ENCODE measurements at places on chromosomes 6 and 20. TPM values are rescaled to one million over a fixed set of nuclear protein-coding genes. Genes with fewer than 3 reads are reported as not detected.
A peak's percentile ranks its signal among the peaks of the same experiment; 100 is the strongest.

DNA sequence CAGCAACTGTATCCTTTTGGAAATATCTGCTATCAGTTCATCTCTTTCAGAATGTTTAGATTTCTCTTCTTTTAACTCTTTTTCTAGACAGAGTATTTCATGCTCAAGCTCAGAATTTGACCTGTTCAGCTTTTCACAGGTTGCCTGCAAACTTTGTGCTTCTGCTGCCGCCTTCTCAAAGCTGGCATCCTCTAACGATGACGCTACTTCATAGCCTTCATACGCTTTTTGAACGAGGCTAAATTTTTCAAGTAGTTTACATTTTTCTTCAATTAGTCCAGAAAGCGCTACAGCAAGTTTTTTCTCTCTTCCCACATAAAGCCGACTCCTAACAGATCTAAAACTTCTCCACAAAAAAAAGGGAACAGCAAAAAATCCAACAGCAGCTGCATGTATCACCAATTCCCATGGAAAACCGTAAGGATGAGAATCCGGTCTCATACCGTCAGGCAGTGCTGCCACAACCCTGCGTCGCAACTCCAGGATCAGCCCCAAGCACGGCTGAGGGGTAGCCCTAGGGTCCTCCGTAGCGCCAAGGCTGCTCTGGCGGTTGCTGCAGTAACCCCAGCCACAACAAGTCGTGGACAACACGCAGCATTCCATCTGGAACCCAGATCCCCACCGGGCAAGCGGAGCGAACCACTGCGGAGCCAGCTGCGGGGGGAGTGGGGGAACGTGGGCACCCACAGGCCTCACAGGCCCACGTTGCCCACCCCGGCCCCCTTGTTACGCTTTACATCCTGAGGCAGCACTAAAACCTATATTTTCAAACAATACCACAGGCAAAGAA is 30.6 kb downstream of the DACT2 start:
- no peaks in the 10 kb centered on the region for H3K4me1 ChIP-seq
- H3K27ac ChIP-seq = no peak overlapping the region
- DNase-seq = no peak
- no peaks in the 10 kb centered on the region for H3K36me3 ChIP-seq
- H3K4me3 ChIP-seq = no peak overlapping the region
- no peaks in the 10 kb centered on the region for H3K27me3 ChIP-seq

DNA sequence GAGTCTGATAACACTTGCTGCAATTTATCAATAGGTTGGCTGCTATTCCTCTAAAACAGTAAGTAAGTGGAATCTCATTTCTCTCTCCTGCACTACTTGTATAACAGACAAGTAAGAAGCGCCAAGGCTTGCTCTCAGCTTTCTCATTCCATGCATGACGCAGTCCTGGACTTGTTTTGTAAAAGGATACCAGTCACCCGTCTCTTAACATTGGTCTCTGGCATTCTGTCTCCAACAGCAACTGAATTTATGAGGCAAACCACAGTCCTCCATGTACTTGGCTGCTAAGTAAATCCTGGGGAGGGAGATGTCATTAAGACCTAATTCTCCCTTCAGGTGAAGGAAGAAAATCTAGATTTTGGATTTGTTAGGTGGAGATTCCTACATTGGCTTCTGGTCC is 115.4 kb downstream of the OPN5 start:
- no peaks in the 10 kb centered on the region for H3K27me3 ChIP-seq
- no peaks in the 10 kb centered on the region for H3K36me3 ChIP-seq
- no peak overlapping the region for H3K27ac ChIP-seq
- peak; percentile 37 for DNase-seq
- no peaks in the 10 kb centered on the region for H3K4me1 ChIP-seq
- H3K4me3 ChIP-seq = no peak overlapping the region

The CLPSL2 gene
- total RNA-seq = not detected

DNA sequence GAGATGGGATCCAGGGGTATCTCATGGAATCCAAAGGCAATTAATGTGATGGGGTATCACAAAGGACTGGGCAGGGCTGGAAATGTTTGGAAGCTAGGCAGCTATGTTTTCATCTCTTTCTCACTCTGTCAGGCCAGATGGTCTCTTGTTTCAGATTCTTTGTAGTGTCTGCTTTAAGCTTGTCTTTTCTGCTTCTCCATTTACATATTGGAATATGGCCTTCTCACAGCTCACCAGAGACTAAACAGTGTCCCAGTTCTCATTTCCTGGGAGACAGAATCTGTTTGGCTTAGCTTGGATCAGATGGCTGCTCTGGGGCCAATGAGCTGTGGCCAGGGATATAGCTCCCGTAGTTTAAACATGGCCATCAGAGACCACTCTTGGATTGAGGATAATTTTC is 78.9 kb downstream of the SLC35F1 start:
- no peaks in the 10 kb centered on the region for H3K27me3 ChIP-seq
- no peak for DNase-seq
- no peak overlapping the region for H3K27ac ChIP-seq
- no peaks in the 10 kb centered on the region for H3K36me3 ChIP-seq

- no peaks in the 10 kb centered on the region for H3K36me3 ChIP-seq
- no peak within 1 kb of the TSS for H3K4me3 ChIP-seq
- DNase-seq = no peak
- H3K27me3 ChIP-seq = peaks cover 68% of the 10 kb centered on the region
- no peaks in the 10 kb centered on the region for H3K4me1 ChIP-seq
Observed at GRCh38 chr20:57266291-57267157, at the start of gene BMP7. Gene BMP7, minus strand, starts transcription at chr20:57266641. Its CDS starts 519 bp downstream, at chr20:57266122.

- H3K36me3 ChIP-seq = no peaks in the 10 kb centered on the region
- H3K27me3 ChIP-seq = no peaks in the 10 kb centered on the region
- peak overlapping the region; percentile 91 for H3K4me3 ChIP-seq
Observed at GRCh38 chr20:33995053-33995831, 1.5 kb downstream of the RALY start.

GRCh38 chr6:145507239-145507638 is 228.1 kb downstream of the EPM2A start:
- no peaks in the 10 kb centered on the region for H3K36me3 ChIP-seq
- no peak overlapping the region for H3K4me3 ChIP-seq
- DNase-seq = no peak
- H3K27ac ChIP-seq = no peak overlapping the region

GRCh38 chr6:144140867-144141266 is 9.4 kb upstream of the STX11 start:
- H3K36me3 ChIP-seq = no peaks in the 10 kb centered on the region
- H3K4me3 ChIP-seq = no peak overlapping the region
- no peak overlapping the region for H3K27ac ChIP-seq
- H3K27me3 ChIP-seq = no peaks in the 10 kb centered on the region
- DNase-seq = no peak

GRCh38 chr20:62237801-62238568 is at the start of gene OSBPL2:
Gene OSBPL2, plus strand, starts transcription at chr20:62238521. Its CDS starts 17,664 bp downstream, at chr20:62256185.
- H3K4me1 ChIP-seq = peaks cover 9% of the 10 kb centered on the region
- peak within 1 kb of the TSS; percentile 67 for H3K4me3 ChIP-seq
- no peak within 1 kb of the TSS for H3K27ac ChIP-seq

The CGA gene
- total RNA-seq = 2.0 TPM

- no peak for DNase-seq
- no peak overlapping the region for H3K4me3 ChIP-seq
- no peak overlapping the region for H3K27ac ChIP-seq
- H3K27me3 ChIP-seq = no peaks in the 10 kb centered on the region
Observed at GRCh38 chr6:93389192-93389591, 30.2 kb downstream of the EPHA7 start.

DNA sequence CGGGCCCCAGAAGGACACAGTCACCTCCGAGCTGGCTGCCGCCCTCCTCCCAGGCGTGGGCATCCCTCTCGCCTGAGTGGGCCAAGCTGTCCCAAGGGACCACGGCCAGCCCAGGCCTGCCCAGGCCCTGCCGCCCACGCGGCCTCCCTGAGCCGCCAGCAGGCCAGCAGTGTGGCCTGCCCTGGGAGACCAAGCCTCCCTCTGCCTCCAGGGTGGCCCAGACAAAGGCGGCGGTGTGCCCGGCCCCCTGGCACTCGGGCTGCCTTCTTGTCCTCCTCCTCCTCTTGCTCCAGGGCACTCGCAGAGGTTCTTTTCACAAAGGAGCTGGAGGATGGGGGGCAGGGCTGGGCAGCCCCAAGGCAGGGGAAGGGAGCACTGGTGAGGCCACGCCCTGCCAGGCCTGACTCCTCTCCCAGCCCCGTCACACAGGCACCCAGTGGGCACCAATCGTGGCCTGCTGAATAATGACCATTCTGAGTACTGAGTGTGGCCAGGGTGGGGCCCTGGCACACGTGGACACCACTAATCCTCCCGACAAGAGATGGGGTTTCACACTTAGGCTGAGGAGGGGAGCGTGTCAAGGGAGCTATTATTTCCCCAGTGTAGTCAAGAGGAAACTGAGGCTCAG is 25.3 kb downstream of the NOL4L start:
- no peak overlapping the region for H3K27ac ChIP-seq
- H3K36me3 ChIP-seq = no peaks in the 10 kb centered on the region
- H3K4me3 ChIP-seq = no peak overlapping the region
- H3K27me3 ChIP-seq = no peaks in the 10 kb centered on the region
- peaks cover 6% of the 10 kb centered on the region for H3K4me1 ChIP-seq

The FRS3 gene
- 3.6 TPM for total RNA-seq

DNA sequence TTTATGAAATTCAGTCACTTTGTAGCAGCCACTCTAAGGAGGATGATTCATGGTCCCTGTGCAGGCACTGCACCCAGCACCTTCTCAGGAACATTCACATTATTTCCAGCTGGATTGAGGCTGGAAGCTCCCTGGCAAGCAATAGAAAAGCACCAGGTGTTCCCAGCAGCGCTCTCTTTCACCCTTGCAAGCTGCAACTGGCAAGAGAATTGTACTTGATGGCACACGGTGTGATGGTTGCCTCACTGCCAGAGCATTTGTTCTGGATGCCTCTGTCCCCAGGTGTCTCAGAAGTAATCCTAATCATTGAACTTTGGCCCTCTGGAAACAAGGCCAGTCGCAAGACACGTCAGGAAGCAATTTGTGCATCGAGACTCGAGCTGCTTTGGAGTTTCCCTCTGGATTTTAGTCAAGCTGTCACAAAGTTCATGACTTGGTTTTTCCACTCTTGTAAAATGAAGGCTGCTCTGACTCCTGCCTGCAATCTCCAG is 24.9 kb upstream of the PHACTR2 start:
- no peaks in the 10 kb centered on the region for H3K4me1 ChIP-seq
- H3K4me3 ChIP-seq = no peak overlapping the region
- H3K27me3 ChIP-seq = no peaks in the 10 kb centered on the region
- no peak for DNase-seq
- H3K27ac ChIP-seq = no peak overlapping the region
- no peaks in the 10 kb centered on the region for H3K36me3 ChIP-seq

DNA sequence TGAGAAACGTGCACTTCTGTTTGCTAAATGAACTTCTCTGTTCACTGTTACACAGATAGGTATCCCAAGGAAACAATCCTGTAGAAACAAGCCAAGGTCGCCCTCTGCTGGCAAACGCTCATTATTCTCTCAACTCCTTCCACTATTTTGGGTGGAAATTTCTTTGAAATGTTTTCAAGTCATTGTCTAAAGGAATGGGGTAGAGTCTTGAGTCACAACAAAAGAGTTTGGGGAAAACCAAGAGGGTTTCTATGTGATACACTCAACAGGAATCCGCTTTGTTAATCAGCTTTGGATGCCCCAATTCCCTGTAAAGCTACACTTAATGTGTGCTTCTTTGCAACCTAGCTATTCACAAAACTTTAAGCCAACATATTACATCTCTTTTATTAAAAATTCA is 4.6 kb upstream of the RAE1 start:
- no peaks in the 10 kb centered on the region for H3K4me1 ChIP-seq

- no peaks in the 10 kb centered on the region for H3K36me3 ChIP-seq
- no peaks in the 10 kb centered on the region for H3K4me1 ChIP-seq
- no peak for DNase-seq
- H3K27me3 ChIP-seq = no peaks in the 10 kb centered on the region
- H3K4me3 ChIP-seq = no peak overlapping the region
- H3K27ac ChIP-seq = no peak overlapping the region
Observed at GRCh38 chr6:18328070-18328469, 59.1 kb upstream of the RNF144B start.

- H3K36me3 ChIP-seq = peaks cover 3% of the 10 kb centered on the region
- peaks cover 7% of the 10 kb centered on the region for H3K4me1 ChIP-seq
- no peak overlapping the region for H3K27ac ChIP-seq
Observed at GRCh38 chr6:29947077-29947980, 5.0 kb downstream of the HLA-A start.

- H3K27ac ChIP-seq = no peak overlapping the region
- no peak for DNase-seq
- no peaks in the 10 kb centered on the region for H3K36me3 ChIP-seq
- H3K4me1 ChIP-seq = no peaks in the 10 kb centered on the region
- H3K27me3 ChIP-seq = no peaks in the 10 kb centered on the region
Observed at GRCh38 chr6:37068356-37069270, 63.2 kb downstream of the FGD2 start.

The PDCD2 gene
- 60.2 TPM for total RNA-seq

- no peak for DNase-seq
- H3K36me3 ChIP-seq = no peaks in the 10 kb centered on the region
- H3K4me3 ChIP-seq = no peak overlapping the region
- no peaks in the 10 kb centered on the region for H3K4me1 ChIP-seq
- H3K27ac ChIP-seq = no peak overlapping the region
Observed at GRCh38 chr6:162705736-162706135, 21.8 kb downstream of the PRKN start.

The SNAP91 gene
- 0.24 TPM for total RNA-seq

GRCh38 chr6:15948930-15949900 is 179.7 kb upstream of the MYLIP start:
- no peaks in the 10 kb centered on the region for H3K27me3 ChIP-seq
- H3K4me1 ChIP-seq = peaks cover 13% of the 10 kb centered on the region
- DNase-seq = peak; percentile 24
- H3K27ac ChIP-seq = no peak overlapping the region
- no peak overlapping the region for H3K4me3 ChIP-seq
- no peaks in the 10 kb centered on the region for H3K36me3 ChIP-seq

DNA sequence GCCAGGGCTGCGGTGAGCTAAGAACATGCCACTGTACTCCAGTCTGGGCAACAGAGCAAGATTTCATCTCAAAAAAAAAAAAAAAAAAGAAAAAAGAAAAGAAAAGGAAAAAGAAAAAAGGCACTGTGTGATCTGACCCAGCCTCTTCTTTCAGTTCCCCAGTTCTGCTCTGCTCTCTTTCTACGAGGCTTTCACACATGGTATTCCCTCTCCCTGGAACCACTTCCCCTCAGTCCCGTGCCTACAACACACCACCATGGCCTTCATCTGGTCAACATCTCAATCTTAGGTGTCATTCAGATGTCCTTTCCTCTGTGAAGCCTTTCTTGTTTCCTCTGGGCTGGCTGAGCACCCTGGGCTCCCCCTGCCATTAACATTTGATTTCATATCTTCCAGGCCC is 2.3 kb upstream of the DSN1 start:
- no peak overlapping the region for H3K27ac ChIP-seq
- no peak for DNase-seq
- H3K4me1 ChIP-seq = peaks cover 8% of the 10 kb centered on the region
- H3K27me3 ChIP-seq = no peaks in the 10 kb centered on the region

All from astrocyte (in vitro differentiated cells and primary cell).